Muscle of arm (tissue), 14 donors: ENCODE measurements at places on chromosomes 6 and 20. TPM values are rescaled to one million over a fixed set of nuclear protein-coding genes. Genes with fewer than 3 reads are reported as not detected.

SLC22A7 gene
- not detected for polyA plus RNA-seq

DEF6 gene
- not detected for polyA plus RNA-seq

RNF217 gene
- 50.6 TPM for polyA plus RNA-seq

RUNX2 gene
- polyA plus RNA-seq, result 5.9 TPM

PRICKLE4 gene
- 1.2 TPM for polyA plus RNA-seq

BPIFA1 gene
- polyA plus RNA-seq, result not detected

SLC17A3 gene
- polyA plus RNA-seq, result not detected

IL17F gene
- not detected for polyA plus RNA-seq

SMOC2 gene
- 104 TPM for polyA plus RNA-seq

PCK1 gene
- polyA plus RNA-seq, result 0.31 TPM

CCR6 gene
- polyA plus RNA-seq, result not detected

BRD2 gene
- 144 TPM for polyA plus RNA-seq

BEND3 gene
- polyA plus RNA-seq, result 1.6 TPM

FERMT1 gene
- polyA plus RNA-seq, result 0.53 TPM

SLC26A8 gene
- 0.08 TPM for polyA plus RNA-seq

TPD52L1 gene
- polyA plus RNA-seq, result 35.3 TPM

SDCBP2 gene
- 1.8 TPM for polyA plus RNA-seq

TAF11 gene
- 49.1 TPM for polyA plus RNA-seq

BMP6 gene
- polyA plus RNA-seq, result 1.8 TPM

TDP2 gene
- 31.4 TPM for polyA plus RNA-seq

MYMX gene
- 19.1 TPM for polyA plus RNA-seq

CDYL gene
- polyA plus RNA-seq, result 30.6 TPM

ABHD16B gene
- polyA plus RNA-seq, result not detected

SYNGAP1 gene
- 24.5 TPM for polyA plus RNA-seq

SLX4IP gene
- 3.8 TPM for polyA plus RNA-seq

FGD2 gene
- 3.0 TPM for polyA plus RNA-seq

IL17A gene
- not detected for polyA plus RNA-seq

FRK gene
- polyA plus RNA-seq, result not detected

MMP24 gene
- not detected for polyA plus RNA-seq

ELOVL4 gene
- 2.0 TPM for polyA plus RNA-seq

SLC22A23 gene
- polyA plus RNA-seq, result 15.6 TPM

SPATA25 gene
- polyA plus RNA-seq, result 3.3 TPM

MLN gene
- polyA plus RNA-seq, result not detected

RPP40 gene
- polyA plus RNA-seq, result 20.7 TPM

SLC35D3 gene
- polyA plus RNA-seq, result 0.10 TPM

MOG gene
- not detected for polyA plus RNA-seq

GTSF1L gene
- not detected for polyA plus RNA-seq

PACRG gene
- polyA plus RNA-seq, result 4.3 TPM

LTB gene
- polyA plus RNA-seq, result 1.3 TPM

MAK gene
- polyA plus RNA-seq, result not detected

SLC35B2 gene
- polyA plus RNA-seq, result 32.7 TPM

TCP11 gene
- 0.48 TPM for polyA plus RNA-seq

CALHM5 gene
- 3.2 TPM for polyA plus RNA-seq
